ENCODE measurements at places on chromosomes 6 and 20.

DNA sequence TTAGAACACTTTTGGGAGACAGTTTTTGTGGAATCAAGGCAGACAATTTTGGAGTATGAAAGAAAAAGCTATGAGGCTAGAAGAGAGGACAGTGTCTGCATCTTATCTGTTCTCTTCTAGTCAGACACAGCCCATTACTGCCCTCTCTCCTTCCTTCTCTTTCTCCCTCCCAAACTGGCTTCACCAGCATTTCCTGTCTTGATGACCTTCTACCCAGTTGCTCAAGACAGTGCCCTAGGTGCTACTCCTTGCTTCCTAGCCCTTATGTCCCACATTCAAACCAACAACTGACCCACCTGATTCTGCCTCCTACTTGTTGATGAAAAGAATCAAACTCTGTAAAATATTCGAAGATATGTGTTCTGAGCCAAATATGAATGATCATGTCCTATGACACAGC, 116.4 kb upstream of the RIPOR2 start:
- DNase-seq: no peak

DNA sequence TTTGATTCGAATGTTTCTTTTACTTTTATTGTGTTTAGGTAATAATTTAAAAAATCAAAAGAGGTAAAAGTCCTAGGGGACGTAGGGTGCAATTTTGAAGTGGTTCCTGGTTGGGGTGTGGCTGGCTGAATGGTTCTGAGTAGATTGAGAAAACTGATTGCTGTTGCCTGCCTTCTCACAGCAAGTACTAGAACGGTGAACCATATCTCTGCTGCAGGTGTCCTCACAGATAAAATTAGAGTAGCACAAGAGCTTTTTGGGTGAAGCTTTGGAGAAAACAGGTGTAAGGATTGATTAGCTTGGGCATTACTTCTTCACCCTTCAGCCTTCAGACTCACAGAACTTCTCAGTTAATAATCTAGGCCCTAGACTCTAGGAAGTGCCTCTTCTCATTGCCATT, 19.8 kb upstream of the GJA10 start:
- no peak for DNase-seq

DNA sequence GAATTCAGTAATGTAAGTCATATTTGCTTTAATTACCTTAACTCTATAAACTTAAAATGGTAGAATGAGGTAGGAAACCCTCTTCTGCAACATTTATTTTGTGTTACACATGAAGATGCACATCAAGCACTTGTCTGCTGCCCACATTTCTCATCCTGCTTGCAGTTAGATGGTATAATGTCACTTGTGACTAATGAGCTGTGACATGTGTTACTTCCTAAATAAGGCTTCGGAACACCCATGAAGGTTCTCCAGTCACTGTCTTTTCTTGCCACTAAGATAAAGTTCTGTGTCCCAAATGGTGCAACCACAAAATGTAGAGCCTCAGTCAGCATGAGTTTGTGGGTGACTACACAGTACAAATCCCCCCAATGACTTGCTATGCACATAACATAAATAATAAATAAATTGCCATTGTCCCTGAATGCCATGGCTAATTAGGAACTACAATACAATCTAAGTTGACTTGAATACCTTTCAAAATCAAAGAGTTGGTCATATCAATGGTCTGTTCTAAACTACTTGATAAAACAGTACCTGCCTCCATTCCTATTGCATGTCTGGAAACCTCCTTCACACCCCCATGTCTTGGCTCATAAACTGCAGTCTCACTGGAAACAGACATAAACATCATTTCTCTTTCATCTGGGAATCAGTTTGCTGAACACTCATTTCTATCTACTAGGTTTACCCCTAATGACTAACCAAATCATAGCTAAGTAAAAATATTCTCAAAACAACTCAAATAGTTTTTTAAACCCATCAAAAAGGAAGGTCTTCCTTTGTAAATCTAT, 157.2 kb downstream of the PTPRK start:
- DNase-seq: no peak

GRCh38 chr20:38032585-38033329, 499 bp downstream of the TTI1 start:
- DNase-seq: no peak

GRCh38 chr20:50720026-50720425, 11.4 kb upstream of the PARD6B start:
- DNase-seq: no peak
